Naive thymus-derived CD4-positive, alpha-beta T cell (primary cell): ENCODE measurements at places on chromosomes 11 and 22.

GRCh38 chr22:28021116-28021997, 102.3 kb upstream of the PITPNB start:
- DNase-seq, result no peak

DNA sequence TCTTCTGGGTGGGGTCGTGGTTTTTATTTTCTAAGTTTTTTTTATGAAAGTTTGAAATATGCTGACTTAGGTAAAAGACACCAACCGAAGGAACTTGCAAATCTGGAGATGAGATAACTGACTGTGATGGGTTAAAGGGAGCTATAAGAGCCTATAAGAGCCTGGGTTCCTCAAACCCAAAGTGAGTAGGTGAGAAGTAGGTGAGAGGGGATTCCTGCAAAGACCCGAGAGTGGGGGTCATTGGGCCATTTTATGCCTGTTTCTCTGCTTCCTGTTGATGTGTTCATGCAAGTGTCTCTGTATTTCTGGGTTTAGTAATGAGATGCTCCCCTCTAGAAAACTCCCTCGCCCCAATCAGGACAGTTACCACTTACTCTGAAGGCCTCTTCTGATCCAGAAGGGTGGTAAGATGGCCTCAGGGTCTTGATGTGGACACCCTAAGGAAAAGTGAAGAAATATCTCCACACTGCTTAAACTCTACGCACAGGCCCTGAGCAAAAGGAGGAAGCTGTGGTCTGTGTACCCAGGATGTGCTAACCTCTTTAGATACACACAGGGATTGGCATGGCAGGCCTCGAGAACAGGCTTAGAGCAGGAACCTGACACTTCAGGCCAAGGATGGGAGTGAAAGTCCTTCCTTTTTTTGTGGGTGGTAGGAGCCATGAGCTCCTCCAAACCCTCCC, 1.8 kb downstream of the FLI1 start:
- no peak for DNase-seq

DNA sequence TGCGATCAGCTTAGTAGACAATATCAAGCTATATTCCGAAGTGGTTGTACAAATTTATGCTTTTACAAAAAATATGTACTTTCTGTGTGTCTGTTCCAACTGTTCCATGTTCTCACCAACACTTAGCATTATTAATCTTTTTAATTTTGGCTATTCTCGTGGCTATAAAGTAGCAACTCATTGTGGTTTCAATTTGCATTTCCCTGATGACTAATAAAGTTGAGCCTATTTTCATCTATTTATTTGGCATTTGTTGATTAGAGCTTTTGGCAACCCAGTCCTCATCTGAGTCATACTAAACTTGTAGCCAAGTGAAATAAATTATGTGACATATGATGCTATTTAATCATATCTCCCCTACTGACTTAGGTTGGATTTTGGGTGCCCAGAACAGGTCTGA, 115.9 kb downstream of the FBXO7 start:
- no peak for DNase-seq

GRCh38 chr11:121930004-121930965, 185.7 kb downstream of the BLID start:
- no peak for DNase-seq

DNA sequence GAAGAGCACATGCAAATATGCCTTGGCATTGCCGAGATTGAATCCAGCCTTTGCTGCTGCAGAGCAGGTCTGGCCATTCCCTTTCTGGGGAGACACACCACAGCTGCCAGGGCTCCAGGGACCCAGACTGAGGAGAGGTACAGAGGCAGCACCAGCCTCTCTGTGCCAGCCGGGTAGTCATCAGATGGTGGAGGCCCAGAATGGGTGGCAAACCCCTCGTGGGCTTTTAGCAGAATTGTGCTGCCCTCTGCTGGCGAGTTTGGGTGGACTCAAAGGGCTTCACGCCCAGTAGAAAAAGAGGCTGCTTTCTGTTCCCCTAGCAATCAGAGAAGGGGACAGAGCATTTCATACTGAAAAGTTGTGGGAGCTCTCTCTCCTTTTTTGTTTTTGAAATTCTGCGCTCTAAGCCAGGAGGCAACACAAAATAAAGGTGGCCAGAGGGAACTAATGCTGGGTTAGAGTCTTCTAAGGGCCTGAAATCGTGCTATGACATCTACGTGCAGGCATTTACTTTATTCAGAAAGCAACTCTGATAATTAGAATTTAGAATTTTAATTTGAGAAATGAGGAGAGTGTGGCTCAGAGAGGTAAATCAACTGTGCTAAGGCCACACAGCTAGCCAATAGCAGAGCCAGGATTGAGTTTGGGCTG, 158.8 kb upstream of the NAV2 start:
- peak; percentile 39 for DNase-seq

DNA sequence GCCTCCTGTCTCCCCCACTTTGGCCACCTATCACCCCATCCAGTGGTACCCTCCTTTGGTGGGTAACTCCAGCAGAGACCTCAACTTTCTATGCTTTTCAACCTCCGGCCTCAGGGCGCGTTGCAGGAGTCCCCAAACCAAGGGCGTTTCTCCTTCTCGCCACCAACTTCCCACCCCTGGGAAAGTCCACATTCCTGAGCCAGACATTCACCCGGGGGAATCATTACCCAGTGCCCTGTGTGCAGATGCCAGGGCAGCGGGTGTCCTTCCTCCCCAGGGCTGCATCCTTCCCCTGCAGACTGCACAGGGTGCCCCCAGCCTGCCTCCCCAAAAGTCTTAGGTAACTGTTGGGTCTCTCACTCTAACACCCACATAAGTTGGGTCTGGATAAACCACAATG, 26.4 kb downstream of the MYEOV start:
- DNase-seq, result no peak

DNA sequence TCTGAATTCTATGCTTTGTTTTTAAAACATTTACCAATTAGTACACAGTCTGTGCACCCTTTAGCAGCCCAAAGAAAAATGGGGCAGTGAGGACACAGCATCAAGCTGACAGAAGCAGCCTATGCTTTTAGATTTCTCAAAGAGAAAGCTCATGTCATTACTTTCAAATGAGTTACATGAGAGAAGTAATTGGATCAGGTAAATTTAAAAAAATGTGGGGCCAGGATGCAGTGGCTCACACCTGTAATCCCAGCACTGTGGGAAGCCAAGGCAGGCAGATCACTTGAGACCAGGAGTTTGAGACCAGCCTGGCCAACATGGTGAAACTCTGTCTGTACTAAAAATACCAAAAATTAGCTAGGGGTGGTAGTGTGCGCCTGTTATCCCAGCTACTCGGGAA, 57.7 kb downstream of the APOL5 start:
- no peak for DNase-seq

DNA sequence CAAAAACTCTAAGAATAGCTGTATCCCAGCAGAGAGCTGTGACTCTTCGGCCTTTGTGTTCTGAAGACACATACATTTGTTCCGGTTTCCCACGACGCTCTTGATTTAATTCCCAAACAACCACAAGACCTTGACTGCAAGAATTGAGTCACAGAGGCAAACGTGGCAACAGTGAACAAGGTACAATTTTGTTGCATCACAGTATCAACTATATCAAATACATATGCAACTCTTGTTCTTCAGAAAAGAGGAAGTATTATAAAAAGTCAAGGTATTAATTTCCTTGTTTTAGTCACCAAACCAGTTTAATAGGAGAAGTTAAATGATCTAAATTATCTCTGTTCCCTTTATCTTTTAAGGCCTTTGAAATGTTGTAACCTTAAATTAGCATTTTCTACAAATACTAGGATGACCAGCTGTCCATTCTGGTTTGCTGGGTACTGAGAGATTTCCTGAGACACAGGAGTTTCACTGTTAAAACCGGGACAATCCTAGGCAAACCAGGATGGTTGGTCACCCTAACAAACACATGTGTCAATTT, 11.1 kb downstream of the HPS5 start:
- DNase-seq, result no peak
